Activated naive CD8-positive, alpha-beta T cell treated with anti-CD3 and anti-CD28 coated beads, Interleukin-2, amount 10 ng/mL, durations not matched to agents 7 days and 5 days (primary cell): ENCODE measurements at places on chromosomes 11 and 22.

GRCh38 chr11:124900464-124900863 is 2.8 kb upstream of the ROBO4 start:
- DNase-seq = no peak

DNA sequence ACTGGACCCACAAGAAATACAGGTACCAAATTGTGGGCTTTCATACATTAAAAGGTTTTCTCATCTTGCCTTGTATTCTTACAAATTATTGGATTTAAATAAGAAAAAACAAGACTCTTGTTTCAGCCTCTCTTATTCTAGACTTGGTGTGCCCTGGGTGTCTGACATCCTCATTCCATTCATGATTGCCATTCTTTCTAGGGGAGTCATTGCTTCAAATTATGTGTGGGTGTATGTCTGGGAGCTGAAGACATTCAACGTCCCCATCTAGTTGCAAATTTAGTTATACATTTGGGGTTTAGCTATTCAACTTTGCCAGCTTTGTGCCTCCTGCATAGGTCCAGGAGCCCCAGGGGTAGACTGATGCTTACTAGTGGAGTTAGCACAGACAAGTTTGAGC is 18.1 kb downstream of the MAML2 start:
- no peak for DNase-seq

- no peak for DNase-seq
These were observed 27.9 kb downstream of the SMIM38 start for GRCh38 chr11:69183613-69184012.

- no peak for DNase-seq
These were observed 629 bp downstream of the TTLL8 start for GRCh38 chr22:50057278-50058060.

GRCh38 chr11:64007629-64008282 is 21.5 kb downstream of the OTUB1 start:
- no peak for DNase-seq

DNA sequence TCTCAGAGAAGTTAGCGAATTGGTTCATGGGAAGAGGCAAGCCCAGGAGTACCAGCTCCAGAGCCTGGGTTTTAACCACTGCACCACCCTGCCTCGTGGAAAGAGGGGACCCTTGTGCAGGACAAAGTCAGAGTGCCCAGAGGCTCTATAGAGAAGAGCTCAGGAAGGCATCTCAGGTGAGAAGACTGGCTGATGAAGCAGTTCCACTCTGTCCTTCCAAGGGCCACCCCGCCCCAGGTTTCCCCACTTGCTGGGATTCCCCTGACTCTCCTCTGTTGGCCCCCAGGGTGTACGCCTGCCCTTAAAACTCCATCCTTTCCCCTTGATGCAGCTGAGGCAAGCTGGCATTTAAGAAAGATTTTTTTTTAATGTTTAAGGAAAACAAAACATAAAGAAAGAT is 265.8 kb downstream of the BUD13 start:
- DNase-seq = no peak

GRCh38 chr11:46918083-46918787 is at the start of gene LRP4:
LRP4 (minus strand) TSS chr11:46918550; CDS start chr11:46918379, 171 bp downstream.
- DNase-seq = peak; percentile 66

DNA sequence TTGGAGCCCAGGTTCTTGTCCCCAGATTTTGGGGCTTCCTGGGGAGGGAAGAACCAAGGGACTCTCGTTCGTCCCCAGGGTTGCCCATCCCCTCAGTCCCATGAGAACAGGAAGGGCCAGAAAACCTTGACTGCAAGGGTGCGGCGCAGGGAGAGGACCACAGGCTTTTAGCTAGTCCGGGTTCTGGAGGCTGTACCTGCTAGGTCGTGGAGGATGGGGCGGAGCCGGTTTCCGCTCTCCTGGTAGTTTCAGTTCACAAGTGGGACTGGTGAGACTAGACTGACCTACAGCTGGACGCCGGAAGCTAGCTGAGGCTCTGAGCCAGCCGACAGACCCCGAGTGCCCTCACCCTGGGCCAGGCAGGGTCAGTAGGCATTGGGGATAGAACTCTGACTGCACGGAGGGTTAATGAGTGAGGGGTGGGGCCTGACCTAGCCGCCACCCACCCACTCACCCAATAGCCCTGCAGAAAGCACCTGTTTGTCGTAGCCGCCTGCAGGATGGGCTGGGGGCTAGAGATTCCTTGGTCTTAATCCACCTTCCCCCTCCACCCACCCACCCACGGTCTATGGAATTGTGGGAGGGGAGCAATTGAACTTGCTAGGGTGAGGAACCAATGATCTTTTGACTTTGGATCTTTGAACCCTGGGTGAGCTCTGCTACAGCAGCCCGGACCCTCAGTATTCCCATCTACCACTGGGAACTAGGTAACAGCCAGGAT is 1.5 kb downstream of the MAFF start:
- DNase-seq = peak; percentile 68

GRCh38 chr11:131658952-131659351 is 288.5 kb downstream of the NTM start:
- DNase-seq = no peak

GRCh38 chr11:130180491-130180890 is 20.9 kb downstream of the ST14 start:
- no peak for DNase-seq

DNA sequence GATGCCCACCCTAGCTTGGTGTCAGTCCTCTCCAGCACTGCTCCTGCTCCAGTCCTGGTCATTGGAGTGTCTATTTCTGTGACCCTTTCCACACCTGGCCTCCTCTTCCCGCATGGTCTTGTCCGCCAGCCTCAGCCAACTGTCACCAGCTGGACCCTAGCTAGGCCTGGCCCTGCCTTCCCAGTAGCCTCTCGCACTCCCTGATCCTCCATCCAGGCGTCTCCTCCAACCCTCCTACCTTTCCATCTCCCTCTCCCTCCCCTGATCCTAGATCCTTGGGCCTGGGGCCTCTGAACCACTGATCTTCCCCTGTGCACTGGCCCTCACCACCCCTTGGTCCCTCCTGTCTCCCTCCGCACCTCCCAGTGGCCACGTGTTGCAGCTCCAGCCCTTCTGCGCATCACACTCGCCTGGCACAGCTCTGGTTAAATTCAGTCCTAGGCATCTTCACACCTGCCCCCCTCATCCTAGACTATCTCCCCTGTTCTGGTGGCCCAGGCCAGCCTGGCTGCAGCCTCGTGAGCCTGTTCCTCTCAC is 9.9 kb downstream of the SYNGR1 start:
- DNase-seq = no peak

DNA sequence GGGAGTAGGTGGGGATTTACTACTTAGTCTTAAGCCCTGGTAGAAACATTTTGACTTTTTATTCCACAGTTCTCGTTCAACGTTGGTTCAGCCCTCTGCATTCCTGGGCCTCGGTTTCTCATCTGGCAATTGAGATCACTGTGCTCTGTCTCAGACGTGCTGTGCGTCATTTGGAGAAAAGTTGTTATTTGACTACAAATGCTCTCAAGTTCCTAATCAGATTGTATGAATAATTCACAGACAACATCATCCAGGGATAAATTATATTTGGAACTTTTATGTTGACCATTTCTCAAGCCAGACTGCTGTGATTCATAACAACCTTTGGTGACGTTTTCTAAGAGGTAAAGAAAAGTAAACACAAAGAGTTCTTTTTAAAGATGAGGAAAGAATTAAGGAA is 69.2 kb downstream of the BLID start:
- DNase-seq = no peak

GRCh38 chr22:35860837-35861236 is 143.2 kb downstream of the APOL5 start:
- no peak for DNase-seq

GRCh38 chr11:68660066-68660810 is 24.1 kb upstream of the GAL start:
- no peak for DNase-seq

GRCh38 chr22:50180727-50181521 is 4.8 kb upstream of the TRABD start:
- peak; percentile 31 for DNase-seq

DNA sequence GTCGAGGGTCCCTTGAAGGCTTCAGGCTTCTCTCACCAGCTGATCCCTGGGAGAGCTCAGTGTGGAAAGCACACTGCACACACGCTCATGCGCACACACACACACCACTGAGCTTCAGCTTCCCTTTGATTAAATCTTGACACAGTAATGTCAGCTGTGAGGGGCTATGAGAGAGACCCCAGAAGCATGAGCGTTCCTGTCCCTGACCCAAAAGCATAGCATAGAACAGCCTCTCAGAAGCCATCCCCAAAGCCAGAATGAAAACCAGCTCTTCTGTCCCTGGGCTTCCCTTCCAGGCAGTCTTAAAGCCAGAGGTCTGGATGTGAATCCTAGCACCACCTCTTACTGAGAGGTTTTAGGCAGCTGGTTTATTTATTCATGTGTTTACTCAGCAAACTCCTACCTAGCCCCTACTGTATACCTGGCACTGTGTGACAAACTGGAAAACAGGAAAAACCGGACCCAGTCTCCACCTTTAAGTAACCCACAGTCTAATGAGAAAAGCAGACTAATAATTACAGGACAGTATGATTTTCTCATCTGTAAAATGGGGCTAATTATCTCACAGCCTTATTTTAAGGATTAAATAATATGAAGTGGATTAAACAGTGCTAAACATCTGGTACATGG is 15.9 kb downstream of the GALNT18 start:
- DNase-seq = no peak

DNA sequence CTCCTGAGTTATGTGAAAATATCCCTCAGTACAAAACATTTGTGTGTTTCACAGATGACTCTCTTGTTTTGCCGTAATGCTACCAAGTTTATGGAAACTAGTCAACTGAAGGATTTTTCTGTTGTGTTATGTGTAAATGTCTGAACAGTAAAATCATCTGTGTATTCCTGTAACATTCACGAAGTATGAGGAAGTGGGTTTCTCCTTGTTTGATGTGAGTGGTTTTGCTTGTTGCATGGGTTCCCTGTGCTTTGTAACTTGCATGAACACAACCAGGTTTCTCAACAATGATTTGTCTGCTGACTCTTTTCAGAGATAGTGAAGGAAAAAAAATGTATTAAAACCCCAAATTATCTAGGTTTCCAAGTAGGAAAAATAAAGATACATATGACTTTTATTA is 138.1 kb downstream of the PGR start:
- no peak for DNase-seq

- no peak for DNase-seq
These were observed 11.1 kb downstream of the FOLR3 start for GRCh38 chr11:72146625-72147024.

GRCh38 chr11:8268530-8269400 is 5.1 kb upstream of the LMO1 start:
- peak; percentile 40 for DNase-seq

DNA sequence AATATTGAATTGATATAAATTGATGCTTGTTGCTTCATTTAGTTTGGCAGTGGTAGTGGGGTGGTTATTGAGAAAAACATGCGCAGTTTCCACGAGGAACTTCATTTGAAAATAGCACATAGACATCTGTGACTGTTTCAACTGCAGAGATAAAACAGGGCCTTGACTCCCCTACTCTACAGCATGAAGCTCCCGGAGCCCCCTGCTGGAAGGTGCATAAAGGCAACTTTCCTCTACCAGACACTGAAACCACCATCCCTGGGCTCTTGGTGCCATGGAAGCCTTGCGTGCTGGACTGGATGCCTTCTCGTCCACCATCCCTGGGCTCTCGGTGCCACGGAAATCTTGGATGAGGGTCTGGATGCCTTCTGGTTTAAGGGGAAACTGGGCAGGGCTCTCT is 195.9 kb downstream of the CSNK2A3 start:
- DNase-seq = no peak

DNA sequence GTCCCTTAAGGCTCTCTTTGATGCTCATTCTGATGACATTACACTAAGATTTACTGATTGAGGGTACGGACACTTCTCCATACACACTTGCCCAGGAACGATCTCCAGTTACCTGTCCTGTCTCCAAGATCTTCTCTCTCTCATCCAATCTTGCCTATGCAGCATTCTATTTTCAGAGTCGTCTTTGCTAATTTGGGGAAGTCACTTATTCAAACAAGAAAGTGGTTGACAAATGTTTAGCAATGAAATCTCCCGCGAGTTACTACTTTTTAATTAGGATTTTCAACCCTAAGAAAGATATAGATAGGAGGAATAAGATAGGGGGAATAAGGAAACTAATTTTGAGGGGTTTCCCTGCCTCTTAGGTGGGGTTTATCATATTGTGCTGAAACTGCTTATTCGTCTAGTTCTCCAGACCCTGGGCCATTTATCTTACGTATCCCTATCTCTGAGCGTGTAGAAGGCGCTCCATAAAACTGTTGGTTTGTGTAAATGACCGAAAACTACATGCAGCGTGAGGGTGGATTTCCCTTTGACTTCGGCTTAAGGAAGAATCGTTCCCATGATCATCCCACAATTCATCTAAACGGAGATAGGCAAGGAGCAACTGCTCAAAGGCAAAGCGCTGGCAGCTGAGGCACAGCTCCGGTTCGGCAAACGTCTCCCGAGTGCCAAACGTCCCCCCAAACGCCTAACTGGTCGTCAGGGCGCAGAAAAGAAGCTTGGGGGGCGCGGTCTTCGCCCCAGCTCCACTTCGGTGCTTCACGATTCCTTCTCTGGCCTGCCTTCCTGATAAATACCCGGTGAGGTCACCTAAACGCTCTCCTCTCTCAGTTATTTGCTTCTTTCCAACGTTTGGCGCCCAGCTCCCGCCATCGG is 804 bp downstream of the APIP start:
- no peak for DNase-seq

DNA sequence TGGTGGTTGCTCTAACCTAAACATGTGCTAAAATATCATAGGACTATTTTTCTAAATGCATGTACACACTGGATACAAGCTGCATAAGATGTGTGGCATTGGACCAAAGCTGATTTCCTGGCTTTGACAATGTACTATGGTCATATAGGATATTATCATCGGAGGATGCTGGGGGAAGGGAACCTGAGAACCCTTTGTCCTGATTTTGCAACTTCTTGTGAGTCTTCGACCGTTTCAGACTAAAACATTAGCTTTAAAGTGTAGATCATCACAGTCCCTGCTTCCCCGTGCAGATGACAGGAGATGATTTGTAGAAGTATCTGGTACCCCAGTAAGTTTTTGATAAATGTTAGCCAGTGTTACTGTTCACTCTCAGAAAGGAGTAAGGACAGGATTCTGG is 554.7 kb downstream of the MIAT start:
- no peak for DNase-seq

GRCh38 chr11:76659672-76660532 is 10.6 kb downstream of the LRRC32 start:
- DNase-seq = no peak

DNA sequence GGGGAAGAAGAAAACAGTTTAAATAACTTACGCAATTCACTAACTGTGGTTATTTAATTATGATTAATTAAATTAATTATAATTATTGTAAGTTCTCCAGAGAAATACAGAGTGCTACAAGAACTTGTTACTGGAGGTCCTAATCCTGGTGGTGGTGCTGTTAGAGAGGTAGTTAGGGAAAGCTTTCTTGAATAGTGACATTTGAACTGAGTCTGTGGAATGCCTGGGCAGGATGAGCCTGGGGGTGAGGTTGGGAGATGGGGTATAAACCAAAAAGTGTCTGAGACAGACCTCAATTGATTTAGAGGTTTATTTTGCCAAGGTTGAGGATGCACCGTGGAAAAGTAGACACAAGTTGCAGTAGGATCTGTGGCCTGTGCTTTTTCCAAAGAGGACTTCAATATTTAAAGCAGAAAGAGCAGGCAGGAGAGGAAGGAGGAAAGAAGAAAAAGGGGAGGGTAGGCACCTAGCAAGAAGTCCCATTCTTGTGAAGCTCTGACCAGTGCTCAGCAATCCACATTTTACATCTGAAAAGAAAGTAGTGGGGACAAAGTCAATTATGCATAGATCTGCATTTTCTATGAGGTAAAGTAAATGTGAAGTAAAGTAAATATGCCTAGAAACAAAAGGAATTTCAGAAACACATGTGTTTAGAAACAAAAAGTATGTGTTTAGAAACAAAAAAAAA is 4.4 kb upstream of the ZNF202 start:
- DNase-seq = no peak

- DNase-seq = peak; percentile 61
These were observed 32.9 kb downstream of the PISD start for GRCh38 chr22:31628969-31629708.
